Neural progenitor cell (in vitro differentiated cells): ENCODE measurements at places on chromosomes 6 and 20. TPM values are rescaled to one million over a fixed set of nuclear protein-coding genes. Genes with fewer than 3 reads are reported as not detected.
A peak's percentile ranks its signal among the peaks of the same experiment; 100 is the strongest.

- DNase-seq, result no peak
Observed at GRCh38 chr6:11681770-11682169, 96.8 kb downstream of the ADTRP start.

DNA sequence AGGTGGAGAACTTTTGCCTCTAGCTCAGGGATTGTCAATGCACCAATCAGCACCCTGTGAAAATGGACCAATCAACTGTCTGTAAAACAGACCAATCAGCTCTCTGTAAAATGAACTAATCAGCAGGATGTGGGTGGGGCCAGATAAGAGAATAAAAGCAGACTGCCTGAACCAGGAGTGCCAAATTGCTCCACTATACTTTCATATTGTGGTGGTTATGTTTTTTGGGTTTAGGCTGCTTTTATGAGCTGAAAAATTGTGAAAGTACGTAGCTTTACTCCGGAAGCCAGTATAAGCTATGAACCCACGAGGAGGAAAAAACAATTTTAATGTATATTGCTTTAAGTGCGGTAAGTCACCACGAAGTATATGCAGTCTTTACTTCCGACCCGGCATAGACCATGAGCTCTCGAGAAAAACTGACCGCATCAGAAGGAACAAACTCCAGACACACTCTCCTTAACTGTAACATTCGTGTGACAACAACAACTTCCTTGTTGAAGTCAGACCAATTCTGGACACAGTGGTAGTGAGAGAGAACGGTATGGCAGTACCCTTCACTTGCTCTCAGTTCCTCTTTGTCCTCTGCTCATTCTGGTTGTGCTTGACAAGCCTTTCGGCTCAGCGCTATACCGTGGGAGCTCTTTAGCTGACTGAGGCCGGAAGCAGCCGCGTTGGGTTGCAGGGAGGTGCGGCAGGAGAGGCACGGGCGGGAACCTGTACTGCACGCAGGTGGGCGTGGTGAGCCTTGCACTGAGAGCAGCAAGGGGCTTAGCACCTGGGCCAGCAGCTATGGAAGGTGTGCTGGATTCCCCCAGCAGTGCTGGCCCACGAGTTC is 81.9 kb upstream of the E2F3 start:
- no peak for DNase-seq

GRCh38 chr6:79234150-79235022 is at the start of gene HMGN3:
Gene HMGN3, minus strand, starts transcription at chr6:79234682.
- peak; percentile 93 for DNase-seq

- no peak for DNase-seq
Observed at GRCh38 chr6:139430899-139431601, 56.6 kb upstream of the CITED2 start.

GRCh38 chr6:105745464-105746129 is 340.5 kb upstream of the PRDM1 start:
- DNase-seq, result no peak

GRCh38 chr20:43893930-43894329 is 20.7 kb upstream of the TOX2 start:
- DNase-seq, result no peak

DNA sequence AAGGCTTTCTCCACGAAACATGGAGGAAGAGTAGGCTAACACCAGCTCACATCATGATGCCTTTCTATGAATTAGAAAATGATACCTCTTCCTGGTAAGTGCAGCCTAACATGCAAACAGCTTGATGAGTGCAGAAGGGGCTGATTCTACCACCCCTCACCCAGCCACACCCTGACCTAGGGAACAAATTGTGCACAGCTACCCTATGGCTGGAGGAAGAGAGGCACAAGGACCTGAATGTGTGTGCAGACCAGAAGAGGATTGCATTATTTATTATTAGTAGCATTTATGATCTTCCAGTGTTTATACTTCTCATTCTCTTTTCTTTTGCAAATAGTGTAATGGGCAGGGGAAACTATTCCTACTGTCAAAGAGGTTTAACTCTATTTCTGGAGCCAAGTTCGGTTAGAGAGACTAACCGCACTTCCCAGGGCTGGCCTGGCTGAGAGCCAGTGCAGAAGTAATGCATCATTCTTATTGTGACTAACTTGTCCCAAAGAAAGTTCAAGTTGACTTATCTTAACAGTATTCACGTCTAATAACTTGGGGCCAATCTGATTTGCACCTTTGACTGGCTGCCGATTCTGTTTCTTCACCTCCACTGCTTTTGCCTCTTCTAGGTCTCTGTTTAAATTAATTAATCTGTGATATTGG is 237.5 kb downstream of the CD83 start:
- no peak for DNase-seq

DNA sequence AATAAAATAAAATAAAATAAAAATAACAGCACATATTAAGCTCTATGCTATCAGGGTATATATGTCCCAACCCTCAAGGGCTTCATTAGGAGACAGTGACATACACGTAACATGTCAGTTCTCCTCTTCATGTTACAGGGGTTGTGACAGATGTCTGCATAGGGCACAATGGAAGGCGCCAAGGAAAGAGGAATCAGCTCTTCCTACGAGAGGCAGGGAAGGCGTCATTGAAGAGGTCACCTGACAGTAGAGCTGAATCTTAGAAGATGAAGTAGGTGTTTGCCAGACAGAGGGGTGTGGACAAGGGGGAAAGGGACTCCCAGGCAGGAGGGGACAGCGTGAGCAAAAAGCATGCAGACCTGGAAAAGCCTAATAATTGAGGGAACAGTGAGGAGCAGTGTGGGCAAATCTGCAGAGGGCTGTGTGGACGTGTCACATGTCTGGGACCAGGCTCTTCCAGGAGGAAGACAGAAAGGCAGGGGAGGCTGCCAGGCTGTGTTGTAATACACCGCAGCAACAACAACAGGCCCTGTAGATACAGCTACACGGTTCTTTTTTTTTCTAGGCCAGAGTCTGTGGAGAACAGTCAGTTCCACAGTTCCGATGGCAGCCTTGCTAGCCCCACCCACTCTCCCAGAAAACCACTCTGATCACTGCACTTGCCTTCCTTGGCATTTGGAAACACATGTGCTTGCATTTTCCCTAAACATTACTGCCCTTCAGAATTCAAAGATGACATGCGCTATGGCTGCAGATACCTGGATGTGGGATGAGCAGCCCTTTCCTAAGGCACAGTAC is 2.5 kb upstream of the FKBP5 start:
- DNase-seq, result no peak

GRCh38 chr6:82750556-82750955 is 315.1 kb downstream of the UBE3D start:
- DNase-seq, result no peak

DNA sequence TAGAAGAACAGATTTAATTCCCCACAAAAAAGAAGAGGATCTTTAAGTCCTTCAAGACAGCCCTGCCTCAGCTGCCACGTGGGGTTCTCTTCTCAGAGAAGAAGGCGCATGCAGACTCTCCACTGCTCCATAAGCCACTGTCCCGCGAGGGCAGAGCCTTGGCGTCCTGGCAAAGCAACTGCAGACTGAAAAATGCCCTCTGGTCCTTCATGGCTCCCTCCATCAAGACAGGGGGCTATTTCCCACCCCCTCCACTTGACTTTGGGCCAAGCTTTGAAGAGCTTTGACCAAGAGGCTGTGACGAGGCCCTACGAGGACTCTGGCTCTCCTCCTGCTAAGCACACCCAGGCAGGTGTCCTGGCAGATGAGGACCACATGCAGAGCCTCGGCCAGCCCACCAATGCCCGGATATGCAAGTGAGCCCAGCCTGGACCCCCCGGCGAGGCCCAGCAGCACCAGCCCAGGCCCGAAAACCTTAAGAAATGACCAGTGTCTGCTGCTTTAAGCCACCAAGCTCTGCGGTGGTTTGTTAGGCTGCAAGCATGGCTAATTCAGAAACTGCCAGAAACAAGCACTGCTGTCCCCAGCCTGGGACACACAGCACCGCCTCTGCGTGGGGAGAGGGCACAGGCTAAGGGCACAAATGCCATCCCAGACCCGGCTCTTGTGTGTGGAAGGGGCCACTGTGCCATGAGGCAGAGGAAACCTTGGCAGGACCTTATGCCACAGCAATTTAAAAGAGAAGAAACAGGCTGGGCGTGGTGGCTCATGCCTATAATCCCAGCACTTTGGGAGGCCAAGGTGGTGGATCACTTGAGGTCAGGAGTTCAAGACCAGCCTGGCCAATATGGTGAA is 16.1 kb downstream of the GMEB2 start:
- DNase-seq, result no peak

Gene CASP8AP2
- 42.9 and 59.0 TPM in 2 replicates for total RNA-seq

Gene CDH26
- 0.09 TPM in 1 of 2 replicates, not detected in the other for total RNA-seq

Gene E2F3
- total RNA-seq, result 30.2 and 35.7 TPM in 2 replicates

Gene MYCT1
- total RNA-seq, result not detected in 2 replicates

Gene PSMF1
- total RNA-seq, result 34.0 and 56.0 TPM in 2 replicates

Gene DUSP22
- 40.0 and 51.3 TPM in 2 replicates for total RNA-seq

Gene LY6G6D
- total RNA-seq, result 0.90 TPM in 1 of 2 replicates, not detected in the other

Gene NFATC2
- 0.19 and 0.25 TPM in 2 replicates for total RNA-seq

Gene ARMH2
- not detected in 2 replicates for total RNA-seq
